ENCODE measurements at places on chromosomes 1 and 21.

DNA sequence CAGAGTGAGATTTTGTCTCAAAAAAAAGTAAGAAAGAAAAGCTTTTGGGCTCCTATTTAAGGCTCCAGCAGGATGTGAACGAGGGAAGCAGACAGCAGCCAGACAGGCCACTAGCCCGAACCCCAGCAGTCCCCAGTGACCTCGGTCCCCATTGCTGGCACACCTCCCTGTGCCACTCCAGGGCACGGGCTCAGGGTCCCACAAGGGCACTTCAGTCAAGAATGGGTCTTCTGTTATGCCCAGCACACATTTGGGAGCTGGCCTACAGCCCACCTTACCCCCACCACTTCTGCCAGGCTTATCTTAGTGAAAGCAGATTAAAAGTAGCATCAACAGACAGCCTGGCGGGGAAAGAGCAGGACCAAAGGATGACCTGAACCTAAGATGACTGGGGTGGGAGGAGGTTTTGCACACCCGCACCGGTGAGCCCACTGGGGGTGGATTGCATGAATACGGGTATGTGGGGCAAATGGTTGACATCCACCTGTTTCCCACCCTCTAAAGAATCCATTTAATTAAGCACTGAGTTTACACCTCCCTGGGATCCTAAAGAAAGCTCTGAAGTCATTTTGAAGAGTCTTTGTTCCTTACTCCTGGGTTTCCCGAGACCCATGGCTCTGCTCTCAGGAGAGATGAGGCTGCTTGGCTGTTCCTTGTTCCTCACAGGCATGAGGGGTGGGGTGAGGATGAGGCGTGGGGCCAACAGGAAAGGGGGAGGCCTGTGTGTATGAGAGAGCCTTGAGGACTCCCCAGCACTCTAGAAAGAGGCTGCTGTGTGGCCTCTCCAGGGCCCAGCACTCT, 4.7 kb downstream of the CHI3L1 start:
- no peak for DNase-seq

DNA sequence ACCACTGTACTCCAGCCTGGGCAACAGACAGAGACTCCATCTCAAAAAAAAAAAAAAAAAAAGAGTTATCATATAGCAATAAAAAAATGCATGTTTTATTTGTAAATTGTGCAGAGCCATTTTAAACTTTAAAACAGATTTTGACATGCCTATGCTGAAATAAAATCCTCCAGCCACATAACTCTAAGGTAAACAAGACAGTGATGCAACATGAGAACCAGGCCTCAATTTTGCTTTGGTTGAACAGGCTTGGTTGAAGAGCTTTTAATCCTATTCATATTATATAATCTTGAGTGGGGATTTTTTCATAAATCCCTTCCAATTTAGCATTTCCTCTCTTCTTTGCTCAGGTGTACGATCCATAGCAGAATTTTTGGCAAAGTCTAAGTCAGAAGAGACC, 26.1 kb downstream of the ARMH1 start:
- no peak for DNase-seq

DNA sequence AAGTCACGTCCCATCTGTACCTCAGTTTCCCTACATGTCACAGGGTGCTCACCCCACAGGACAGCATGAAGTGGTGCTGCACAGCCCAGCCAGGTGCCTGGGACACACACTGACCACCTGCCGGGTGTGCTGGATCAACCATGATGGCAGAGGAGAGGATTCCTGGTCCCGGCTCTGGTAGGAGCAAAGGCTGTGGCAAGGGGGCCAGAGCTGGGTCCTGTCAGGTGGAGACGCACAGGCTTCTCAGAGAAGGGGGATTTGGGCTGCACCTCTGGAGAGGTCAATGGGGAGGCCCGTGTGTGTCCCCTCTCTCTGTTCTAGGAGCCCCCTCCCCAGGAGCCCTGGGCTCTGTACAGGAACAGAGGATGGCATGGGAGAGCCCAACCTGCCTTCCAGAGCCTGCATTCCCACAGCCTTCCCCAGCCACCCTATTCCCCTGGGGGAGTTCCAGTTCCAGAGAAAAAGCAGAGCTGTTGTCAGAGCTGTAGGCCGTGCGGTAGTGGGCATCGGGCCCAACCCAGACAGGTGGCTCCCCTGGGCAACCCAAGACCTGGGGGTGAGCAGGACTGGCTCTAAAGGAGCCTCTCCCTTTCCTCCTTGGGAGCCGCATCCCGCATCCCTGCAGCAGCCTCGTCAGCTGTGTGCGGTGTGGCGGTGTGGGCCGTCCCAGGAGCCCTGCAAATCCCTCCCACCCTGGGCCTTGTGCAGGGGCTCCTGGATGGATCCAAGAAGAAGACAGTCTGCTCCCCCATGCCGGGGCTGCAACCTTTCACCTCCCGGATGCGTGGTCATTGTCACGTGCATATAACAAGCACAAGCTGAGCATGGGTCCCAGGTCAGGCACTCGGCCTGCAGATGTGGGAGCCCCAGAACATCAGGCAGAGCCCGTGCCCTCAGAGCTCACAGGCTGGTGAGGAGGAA, 2.9 kb upstream of the TFF3 start:
- no peak for DNase-seq

DNA sequence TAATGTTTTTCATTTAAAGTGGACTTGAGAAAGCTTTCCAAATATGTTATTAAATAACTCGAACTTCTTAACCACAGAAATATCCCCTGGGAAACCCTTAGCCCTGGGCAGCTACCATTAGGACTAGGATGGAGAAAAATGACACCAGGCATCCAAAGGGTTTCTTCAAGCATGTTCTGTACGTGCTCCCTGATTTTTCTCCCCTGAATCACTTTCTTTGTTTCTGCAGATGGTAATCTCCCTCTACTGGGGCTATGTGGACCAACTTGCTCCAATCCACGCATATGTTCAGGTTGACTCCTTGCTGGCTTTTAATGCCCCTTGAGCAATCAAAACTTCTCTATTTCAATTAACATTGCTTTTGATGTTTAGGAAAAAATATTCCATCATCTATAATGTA, 312.7 kb upstream of the C1orf87 start:
- DNase-seq = no peak

DNA sequence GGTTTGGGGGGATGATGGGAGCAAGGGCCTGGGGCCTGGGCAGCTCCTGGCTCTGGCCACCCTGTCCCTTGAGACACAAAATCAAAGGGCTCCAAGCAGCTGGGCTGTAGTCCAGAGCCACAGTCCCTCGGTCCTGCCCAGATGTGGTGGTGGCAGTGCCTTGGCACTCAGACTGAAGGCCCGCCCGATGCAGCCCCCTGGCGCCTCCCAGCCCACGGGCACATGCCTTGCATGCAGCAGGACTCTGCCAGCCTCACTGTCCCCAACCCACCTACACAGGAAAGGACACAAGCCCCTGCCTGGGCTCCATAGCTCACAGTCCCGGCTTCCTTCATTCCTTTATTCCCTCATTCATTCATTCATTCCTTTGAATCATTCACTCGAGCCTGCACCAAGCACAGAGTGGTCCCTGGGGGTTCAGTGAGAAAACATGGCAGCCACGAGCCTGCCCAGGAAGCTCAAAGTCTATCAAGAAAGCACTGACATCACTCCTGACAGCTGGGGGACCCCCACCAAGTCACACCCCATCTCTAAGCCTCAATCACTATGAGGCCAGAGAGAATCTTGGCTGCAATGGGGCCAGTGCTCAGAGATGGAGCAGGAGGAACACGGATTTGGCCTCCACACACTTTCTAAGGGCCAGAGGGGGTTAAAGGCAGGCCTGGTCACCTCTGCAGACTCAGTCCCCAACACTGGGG, 5.8 kb downstream of the SDC3 start:
- no peak for DNase-seq
